ENCODE measurements at places on chromosomes 2 and 18. TPM values are rescaled to one million over a fixed set of nuclear protein-coding genes. Genes with fewer than 3 reads are reported as not detected.
A peak's percentile ranks its signal among the peaks of the same experiment; 100 is the strongest.

- DNase-seq = no peak
Measured at GRCh38 chr2:460861-461260, 173.0 kb upstream of the ALKAL2 start.

- DNase-seq = no peak
Measured at GRCh38 chr2:201180010-201180409, 2.9 kb upstream of the CASP10 start.

- DNase-seq = no peak
Measured at GRCh38 chr2:38836791-38837190, 38.9 kb downstream of the DHX57 start.

The MAL gene
- not detected for total RNA-seq

- DNase-seq = no peak
Measured at GRCh38 chr18:3340682-3341097, 78.8 kb downstream of the MYL12B start.

DNA sequence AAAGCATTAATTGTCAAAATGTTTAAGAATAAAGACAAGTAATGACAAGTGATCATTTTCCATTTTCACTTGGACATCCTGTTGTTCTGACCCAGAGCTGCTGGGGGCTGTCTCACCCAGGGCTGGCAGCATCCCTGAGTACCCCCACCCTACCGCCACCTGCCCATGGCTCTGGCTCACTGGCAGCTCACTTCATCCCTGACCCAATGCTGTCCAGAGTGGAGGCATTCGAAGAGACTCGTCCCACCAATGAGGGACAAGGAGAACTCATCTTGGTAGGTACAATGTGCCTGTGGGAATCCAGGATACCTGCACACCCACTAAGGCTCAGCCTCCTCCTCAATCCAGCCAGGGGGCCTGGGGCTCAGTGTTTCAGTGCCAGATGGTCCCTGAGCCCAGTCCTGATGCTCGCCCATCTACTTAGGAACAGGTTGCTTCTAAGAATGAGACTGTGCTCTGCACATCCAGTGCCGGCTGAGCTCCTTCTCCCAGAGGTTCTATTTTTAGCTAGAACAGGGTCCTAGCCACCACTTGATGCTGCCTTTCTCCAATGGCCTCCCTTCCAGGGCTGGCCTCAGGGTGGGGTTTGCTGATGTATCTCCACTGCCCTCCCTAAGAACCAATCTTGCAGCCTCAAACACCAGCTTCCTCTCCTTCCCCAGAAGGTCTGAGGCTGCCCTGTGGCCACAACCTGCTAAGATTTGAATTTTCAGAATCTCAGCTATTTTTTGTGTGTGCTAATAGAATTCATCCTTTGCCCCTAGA, 53.7 kb downstream of the ADD2 start:
- no peak for DNase-seq

The CD8A gene
- total RNA-seq = 1.1 TPM

DNA sequence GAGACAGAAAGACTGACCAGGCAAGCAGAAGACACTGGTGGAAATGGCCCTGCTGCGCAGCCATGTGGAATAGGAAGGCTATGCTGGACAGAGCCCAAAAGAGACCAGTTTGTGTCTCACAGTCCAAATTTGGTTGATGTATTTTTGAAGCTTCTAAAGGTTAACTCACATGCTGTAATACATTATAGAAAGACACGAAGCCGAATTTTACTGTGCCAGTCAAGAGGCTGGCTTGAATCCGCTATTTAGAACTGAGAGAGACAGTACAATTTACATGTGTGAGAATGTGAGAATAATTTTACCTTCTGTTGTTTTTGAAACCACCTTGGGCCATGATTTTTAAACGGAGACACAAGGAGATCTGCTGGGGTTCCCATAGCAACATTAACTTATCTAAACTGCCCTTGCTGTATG, 113.6 kb downstream of the METTL8 start:
- no peak for DNase-seq

DNA sequence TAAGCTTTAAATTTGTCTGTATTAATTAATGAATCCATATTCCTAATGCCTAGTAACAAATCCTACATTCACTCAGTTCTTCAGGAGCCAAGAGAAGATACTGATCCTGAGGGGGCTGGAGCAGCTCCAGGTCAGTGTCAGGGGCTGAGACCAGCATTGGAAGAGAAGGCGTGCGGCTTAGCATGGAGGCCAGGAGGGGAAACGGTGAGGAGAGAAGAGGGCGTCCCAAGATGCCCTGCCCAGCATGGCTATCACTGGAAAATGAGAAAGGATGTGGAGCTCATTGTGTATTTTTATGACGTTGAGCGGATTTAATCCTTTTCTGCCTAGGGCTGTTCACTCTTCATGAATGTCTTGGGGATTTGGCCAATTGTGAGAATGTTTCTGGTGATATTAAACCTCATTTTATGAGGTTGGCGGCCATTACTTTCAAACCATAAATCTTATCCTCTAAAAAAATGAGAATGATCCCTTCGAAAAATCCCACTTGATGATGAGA, 131.7 kb downstream of the KCTD1 start:
- no peak for DNase-seq

- no peak for DNase-seq
Measured at GRCh38 chr2:27442920-27443282, 720 bp downstream of the KRTCAP3 start.

- DNase-seq = no peak
Measured at GRCh38 chr2:118529908-118530599, 317.4 kb downstream of the EN1 start.

GRCh38 chr2:66541646-66542045, 106.7 kb downstream of the MEIS1 start:
- peak; percentile 9 for DNase-seq

DNA sequence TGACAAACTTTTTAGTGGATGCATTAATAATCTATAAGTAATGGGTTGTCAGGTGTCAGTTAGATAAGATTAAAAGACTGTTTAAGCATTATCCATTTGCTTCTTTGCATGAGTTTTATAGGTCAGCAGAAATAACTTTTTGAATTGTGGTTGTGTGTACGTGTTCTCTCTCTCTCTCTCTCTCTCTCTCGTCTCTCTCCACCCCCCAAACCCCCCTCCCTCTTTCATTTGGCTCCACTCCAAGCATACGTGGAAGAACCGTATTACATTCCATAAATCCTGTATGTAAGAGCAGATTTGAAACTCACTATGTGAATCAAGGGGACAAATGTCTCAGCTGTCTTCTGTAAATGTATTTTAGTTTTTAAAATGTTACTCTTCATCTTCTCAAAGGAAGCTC, 120.2 kb downstream of the MEIS1 start:
- DNase-seq = no peak

The SIX2 gene
- 0.16 TPM for total RNA-seq

The SIX3 gene
- total RNA-seq = not detected

GRCh38 chr2:72828840-72829507, 3.1 kb upstream of the EXOC6B start:
- DNase-seq = no peak

The MAP2 gene
- 681 TPM for total RNA-seq

The ALKAL2 gene
- total RNA-seq = 2.0 TPM

DNA sequence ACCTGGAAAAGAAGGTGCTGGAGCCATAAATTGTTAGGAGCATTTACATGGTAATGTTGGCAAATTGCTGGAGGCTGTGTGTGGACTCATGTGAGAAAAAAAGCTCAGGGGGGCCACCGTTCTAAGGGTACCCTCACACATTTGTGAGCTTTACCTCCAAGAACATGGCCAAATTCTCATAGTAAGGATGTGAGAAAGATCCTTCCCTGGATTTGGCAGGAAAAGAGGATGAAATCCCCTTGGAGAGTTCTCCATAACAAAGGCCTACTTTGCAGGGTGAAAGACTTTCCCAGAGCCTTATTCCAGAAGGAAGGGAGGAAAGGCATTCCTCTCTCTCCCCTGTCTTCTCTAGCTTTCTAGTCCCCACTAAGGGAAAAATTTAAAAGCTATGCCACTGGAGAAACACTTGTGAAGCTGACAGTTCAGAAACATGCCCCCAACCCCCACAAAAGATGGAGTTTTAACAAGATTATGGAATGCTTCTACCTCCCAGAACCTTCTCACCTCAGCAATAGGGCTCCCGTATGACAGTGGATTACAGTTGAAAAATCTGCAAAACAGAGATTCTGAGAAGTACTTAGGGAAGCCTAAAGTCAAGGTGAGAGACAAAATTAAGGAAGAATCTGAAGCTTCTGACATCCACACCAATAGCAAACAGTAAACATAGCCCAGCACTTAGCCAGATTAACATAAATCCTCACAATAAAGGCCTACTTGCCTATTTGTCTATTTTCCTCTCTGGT, 20.2 kb upstream of the ERMN start:
- DNase-seq = no peak

DNA sequence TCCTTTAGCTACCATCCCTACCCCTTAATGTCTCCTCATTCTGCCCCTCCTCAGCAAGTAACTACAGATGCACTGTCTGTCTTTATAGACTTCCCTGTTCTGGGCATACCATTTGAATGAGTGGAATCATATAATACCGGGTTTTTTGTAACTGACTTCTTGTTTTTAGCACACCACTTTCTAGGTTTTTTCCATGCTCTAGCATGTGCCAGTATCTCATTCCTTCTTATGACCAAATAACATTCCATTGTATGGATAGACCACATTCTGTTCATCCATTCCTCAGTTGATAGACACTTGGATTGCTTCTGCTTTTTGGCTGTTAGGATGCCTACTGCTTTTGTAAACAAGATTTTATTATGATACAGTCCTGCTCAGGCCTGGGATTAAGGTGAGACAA, 154.7 kb downstream of the TSN start:
- DNase-seq = no peak

DNA sequence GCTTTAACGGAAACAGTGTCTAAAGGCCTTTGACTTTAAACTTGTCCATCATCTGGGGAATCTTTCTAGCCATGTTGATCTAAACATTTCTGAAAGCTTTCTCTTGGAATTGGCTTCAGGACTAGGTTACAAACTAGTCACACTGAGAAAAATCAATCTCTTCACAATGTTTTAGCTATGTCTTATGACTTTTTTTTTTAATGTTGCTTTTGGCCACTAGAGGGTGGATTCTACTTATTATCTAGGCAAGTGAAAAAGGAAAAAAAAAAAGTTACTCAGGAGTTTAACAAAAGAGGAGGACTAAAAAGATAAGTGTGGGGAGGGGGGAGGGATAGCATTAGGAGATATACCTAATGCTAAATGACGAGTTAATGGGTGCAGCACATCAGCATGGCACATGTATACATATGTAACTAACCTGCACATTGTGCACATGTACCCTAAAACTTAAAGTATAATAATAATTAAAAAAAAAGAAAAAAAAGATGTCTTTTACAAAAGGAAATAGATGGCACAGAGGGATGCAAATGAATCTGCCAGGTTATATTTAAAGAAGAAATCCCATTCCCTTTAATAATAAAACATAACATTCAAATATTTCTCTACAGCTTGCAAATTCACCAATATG, 160.4 kb upstream of the PID1 start:
- no peak for DNase-seq

The AKAIN1 gene
- 3.6 TPM for total RNA-seq

DNA sequence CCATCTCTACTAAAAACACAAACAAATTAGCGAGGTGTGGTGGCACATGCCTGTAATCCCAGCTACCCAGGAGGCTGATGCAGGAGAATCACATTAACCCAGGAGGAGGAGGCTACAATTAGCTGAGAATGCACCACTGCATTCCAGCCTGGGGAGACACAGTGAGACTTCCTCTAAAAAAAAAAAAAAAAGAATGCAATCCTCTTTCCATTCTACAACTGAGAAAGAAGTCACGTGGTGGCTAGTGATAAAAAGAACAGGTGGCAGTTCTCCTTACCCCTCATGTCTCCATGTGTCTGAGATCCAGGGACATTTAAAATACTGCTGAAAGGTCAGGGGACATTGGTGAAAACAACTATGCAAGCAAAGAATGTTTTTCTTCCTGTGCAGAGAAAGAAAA, 24.4 kb upstream of the GPR39 start:
- DNase-seq = no peak

DNA sequence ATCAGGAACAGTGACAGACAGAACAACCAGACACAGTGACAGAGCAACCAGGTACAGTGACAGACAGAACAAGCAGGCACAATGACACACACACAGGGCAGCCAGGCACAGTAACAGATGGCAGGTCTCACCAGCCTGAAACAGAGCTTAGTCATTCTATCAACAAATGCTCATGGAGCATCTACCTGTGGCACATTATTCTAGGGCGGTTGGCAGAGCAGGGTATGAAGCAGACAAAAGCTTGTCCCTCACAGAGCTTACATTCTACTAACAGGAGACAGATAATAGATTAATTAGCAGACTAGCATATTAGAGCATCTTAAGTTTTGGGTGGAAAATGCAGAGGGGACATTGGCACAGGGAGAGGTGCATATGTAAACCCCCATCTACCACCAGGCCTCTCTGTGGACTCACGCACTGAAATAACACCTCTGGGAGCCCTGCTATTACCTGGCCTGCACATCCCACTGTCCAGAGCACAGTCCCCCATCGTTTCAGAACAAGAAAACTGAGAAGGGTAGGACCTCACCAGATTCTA, 64.1 kb upstream of the RAB6C start:
- DNase-seq = no peak

The ZNF514 gene
- total RNA-seq = 35.9 TPM

The BMP10 gene
- not detected for total RNA-seq

The VSNL1 gene
- 23.1 TPM for total RNA-seq

GRCh38 chr2:174332217-174332963, 2.4 kb upstream of the SP9 start:
- no peak for DNase-seq

The KLHL29 gene
- total RNA-seq = 8.4 TPM

DNA sequence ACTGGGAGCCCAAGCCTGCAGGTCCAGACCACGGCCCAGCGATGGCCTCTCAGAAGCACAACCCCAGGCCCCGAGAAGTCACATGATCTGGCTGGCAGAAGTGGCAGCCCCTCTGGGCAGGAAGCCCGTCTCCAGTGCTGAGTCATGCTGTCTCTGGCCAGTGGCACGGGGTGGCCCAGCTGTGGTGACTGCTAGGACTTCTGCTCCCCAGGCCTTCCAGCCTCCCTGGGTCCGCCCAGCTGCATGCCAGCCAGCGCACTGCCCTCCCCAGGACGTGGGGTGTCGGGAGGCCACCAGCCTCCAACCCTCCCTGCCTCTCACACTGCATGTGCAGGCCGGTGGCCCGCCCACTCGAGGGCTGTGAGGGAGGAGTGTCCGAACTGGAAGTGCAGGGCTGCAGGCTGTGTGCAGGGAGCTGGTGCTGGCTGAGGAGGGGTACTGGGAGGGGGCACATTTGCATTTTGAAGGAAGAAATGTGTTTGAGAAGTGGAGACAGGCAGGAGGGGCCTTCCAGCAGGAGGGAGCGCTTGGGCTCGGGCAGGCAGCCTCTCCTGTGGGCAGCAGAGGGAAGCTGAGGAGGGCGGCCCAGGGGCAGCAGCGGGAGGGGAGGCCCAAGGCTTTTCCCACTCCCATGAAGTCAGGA, 17.0 kb upstream of the HPCAL1 start:
- peak; percentile 81 for DNase-seq

DNA sequence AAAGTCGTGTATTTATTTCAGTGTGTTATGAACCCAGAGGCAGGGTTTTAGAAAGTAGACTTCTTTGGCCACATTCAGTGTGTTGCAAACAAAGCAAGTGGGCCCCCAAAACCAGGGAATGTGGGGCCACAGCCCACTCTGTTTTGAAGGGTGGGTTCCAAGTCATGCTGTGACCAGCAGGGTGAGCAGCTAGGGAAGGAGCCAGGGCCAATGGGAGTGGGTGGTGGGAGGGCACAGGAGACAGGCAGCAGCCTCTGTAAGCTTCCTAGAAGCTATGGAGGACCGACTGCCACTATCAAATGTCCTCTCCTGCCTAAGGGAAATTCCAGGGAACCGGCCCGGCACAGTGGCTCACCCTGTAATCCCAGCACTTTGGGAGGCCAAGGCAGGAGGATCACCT, 50.4 kb upstream of the LYPD1 start:
- DNase-seq = no peak
